ENCODE measurements at places on chromosomes 5 and 9.

GRCh38 chr9:70480405-70480980 is 66.0 kb upstream of the KLF9 start:
- DNase-seq = no peak

GRCh38 chr5:61758711-61759110 is 426.7 kb downstream of the ZSWIM6 start:
- DNase-seq = no peak

GRCh38 chr5:91103353-91104061 is 279.6 kb downstream of the ARRDC3 start:
- DNase-seq = no peak

DNA sequence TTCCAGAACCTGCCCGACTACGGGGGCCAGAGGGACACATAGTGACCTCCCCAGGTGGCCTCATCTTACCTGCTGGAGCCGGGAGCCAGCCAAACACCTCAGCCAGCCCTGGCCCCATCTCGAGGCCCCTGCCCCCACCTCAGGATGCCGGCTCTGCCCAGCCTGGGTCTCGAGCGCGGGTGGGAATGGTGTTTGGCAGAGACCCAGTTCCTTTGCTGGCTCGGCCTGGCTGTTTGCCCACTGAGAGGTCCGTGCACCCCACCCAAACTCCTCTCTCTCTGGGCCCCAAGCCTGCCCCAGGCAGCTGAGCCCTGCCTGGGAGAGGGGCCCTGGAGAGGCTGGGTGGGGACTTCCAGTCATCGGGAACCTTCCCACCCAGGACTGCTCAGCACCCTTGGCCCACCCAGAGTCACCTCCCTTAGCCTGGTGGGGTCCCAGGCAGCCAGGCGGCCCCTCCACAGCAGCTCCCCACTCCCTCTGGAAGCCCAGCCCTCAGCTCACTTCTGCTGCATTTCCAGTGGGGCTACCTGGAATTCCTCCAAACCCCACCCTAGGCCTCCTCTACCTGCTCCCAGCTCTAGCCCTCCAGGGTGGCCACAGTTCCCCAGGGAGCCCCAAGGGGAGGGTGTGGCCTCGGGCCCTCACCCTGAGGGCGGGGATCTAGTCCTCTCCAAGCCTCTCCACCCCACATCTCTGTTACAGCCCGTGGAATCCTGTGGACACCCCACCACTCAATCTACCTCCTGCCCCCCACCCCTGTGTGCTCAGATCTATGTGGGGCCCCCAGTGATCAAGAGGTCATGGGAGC is 42.4 kb upstream of the UBAC1 start:
- DNase-seq = no peak

DNA sequence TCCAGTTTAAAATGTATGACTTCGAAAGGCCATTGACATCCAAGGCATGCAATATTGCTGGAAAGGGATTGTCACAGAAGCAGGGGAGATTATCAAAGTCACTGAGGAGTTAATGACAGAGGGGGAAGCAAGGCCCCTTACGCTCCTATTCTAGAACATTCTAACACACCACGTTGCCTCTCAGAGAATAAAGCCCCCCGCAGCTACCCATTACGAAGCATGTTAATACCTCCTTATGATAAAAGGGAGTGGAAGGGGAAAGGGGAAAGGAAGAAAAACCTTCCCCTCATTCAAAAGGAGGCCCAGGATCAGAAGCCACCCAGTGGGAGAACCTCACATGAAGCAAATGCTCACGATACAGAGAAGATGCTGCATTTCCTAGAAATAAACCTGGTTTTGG is 213.6 kb downstream of the DAB2IP start:
- no peak for DNase-seq

DNA sequence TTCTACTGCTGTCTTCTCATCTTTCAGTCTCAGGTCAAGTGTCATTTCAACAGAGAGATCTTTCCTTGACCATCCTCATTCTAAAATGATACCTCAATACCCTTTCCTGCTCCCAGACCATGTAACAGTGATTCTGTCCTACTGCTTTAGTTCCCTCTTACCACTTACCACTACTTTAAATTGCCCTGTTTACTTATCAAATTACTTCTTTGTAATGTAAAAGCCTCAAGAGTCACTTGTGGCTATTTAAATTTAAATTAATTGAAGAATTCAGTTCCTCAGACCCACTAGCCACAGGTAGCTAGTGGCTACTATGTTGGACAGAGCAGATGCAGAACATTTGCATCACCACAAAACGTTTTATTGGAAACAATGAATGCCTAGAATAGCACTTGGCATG is 217.3 kb downstream of the ADAMTS6 start:
- DNase-seq = no peak

DNA sequence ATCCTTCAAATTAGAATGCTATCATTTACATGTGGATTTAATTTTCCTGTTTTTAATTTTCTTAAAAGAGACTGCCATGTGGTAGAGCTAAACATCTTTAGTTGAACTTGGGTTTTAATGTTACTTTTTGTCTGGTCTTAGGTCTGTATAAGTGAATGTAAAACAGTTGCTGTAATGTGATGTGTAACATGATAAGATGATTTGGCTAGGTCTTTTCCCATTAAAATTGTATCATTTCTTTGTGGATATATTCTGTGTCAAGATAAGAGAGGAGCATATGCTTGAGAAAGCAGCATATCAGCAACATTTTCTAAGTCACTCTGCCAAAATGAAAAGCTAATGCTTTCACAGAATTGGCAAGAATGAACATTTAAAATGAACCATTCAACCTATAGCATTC is 18.5 kb downstream of the TMEM167A start:
- no peak for DNase-seq

- no peak for DNase-seq
Observed at GRCh38 chr9:121326130-121326838, 43.8 kb downstream of the STOM start.

GRCh38 chr5:112594095-112594850 is 143.4 kb upstream of the APC start:
- DNase-seq = no peak

GRCh38 chr5:179818746-179819295 is 1.9 kb upstream of the SQSTM1 start:
- peak; percentile 92 for DNase-seq
